Epithelial cell of alveolus of lung (primary cell): ENCODE measurements at places on chromosomes 2 and 18. TPM values are rescaled to one million over a fixed set of nuclear protein-coding genes. Genes with fewer than 3 reads are reported as not detected.

The LRRTM1 gene
- total RNA-seq, result not detected in 2 replicates

The CFAP65 gene
- not detected in 2 replicates for total RNA-seq

The RFTN2 gene
- 4.5 and 11.9 TPM in 2 replicates for total RNA-seq

The SERPINB12 gene
- not detected in 2 replicates for total RNA-seq

The SLC66A3 gene
- 18.5 and 33.9 TPM in 2 replicates for total RNA-seq

The FEV gene
- total RNA-seq, result not detected in 2 replicates

The PLEK gene
- total RNA-seq, result not detected in 2 replicates

The SH3RF3 gene
- 21.8 and 24.6 TPM in 2 replicates for total RNA-seq

The ZNF532 gene
- 36.6 and 45.7 TPM in 2 replicates for total RNA-seq

The RAMP1 gene
- 21.7 and 43.8 TPM in 2 replicates for total RNA-seq

The SCRN3 gene
- total RNA-seq, result 11.2 and 26.0 TPM in 2 replicates

The DNAJC5G gene
- not detected in 2 replicates for total RNA-seq

The EPC2 gene
- 9.7 and 23.0 TPM in 2 replicates for total RNA-seq

The RASGRP3 gene
- total RNA-seq, result 0.56 and 1.9 TPM in 2 replicates

The GPR155 gene
- 1.6 and 2.2 TPM in 2 replicates for total RNA-seq

The GNAL gene
- 0.26 and 1.8 TPM in 2 replicates for total RNA-seq

The PCARE gene
- total RNA-seq, result not detected in 2 replicates

The HOXD4 gene
- total RNA-seq, result not detected in 2 replicates

The GTF2A1L gene
- total RNA-seq, result 0.13 and 1.5 TPM in 2 replicates

The COL4A3 gene
- 0.13 and 0.48 TPM in 2 replicates for total RNA-seq

The DDX1 gene
- total RNA-seq, result 52.9 and 65.6 TPM in 2 replicates

The M1AP gene
- total RNA-seq, result not detected in 2 replicates

The MOGAT1 gene
- not detected in 2 replicates for total RNA-seq

The SERPINB13 gene
- total RNA-seq, result not detected in 2 replicates

The UGT1A8 gene
- total RNA-seq, result not detected in 2 replicates

The ERFE gene
- 2.4 and 9.1 TPM in 2 replicates for total RNA-seq

The POTEE gene
- total RNA-seq, result not detected in 2 replicates

The WNT10A gene
- total RNA-seq, result 0.08 TPM in 1 of 2 replicates, not detected in the other

The FKBP1B gene
- 15.5 and 20.7 TPM in 2 replicates for total RNA-seq

The GLS gene
- 41.6 and 51.2 TPM in 2 replicates for total RNA-seq

The CXCR4 gene
- 2.3 and 2.6 TPM in 2 replicates for total RNA-seq

The TTLL4 gene
- total RNA-seq, result 6.3 and 7.9 TPM in 2 replicates

The GLI2 gene
- total RNA-seq, result 15.1 and 17.2 TPM in 2 replicates

The CCDC121 gene
- 0.40 and 1.8 TPM in 2 replicates for total RNA-seq

The MERTK gene
- total RNA-seq, result 1.0 and 2.7 TPM in 2 replicates

The CNTNAP5 gene
- not detected in 2 replicates for total RNA-seq

The HTR2B gene
- 0.08 TPM in 1 of 2 replicates, not detected in the other for total RNA-seq

The C2orf68 gene
- 14.6 and 16.2 TPM in 2 replicates for total RNA-seq

The TLX2 gene
- total RNA-seq, result not detected in 2 replicates

The EIPR1 gene
- 16.5 and 37.5 TPM in 2 replicates for total RNA-seq

The OTOF gene
- total RNA-seq, result 0.24 TPM in 1 of 2 replicates, not detected in the other

The PELI1 gene
- 5.6 and 7.6 TPM in 2 replicates for total RNA-seq

The LNPK gene
- total RNA-seq, result 20.8 and 26.6 TPM in 2 replicates

The PROC gene
- 0.08 and 0.13 TPM in 2 replicates for total RNA-seq

The TFPI gene
- 210 and 396 TPM in 2 replicates for total RNA-seq
